ELF-1 (cell line): ENCODE measurements at places on chromosomes 16 and 17.
A peak's percentile ranks its signal among the peaks of the same experiment; 100 is the strongest.

GRCh38 chr17:61196302-61196704 is 203.3 kb upstream of the TBX2 start:
- no peak for DNase-seq

DNA sequence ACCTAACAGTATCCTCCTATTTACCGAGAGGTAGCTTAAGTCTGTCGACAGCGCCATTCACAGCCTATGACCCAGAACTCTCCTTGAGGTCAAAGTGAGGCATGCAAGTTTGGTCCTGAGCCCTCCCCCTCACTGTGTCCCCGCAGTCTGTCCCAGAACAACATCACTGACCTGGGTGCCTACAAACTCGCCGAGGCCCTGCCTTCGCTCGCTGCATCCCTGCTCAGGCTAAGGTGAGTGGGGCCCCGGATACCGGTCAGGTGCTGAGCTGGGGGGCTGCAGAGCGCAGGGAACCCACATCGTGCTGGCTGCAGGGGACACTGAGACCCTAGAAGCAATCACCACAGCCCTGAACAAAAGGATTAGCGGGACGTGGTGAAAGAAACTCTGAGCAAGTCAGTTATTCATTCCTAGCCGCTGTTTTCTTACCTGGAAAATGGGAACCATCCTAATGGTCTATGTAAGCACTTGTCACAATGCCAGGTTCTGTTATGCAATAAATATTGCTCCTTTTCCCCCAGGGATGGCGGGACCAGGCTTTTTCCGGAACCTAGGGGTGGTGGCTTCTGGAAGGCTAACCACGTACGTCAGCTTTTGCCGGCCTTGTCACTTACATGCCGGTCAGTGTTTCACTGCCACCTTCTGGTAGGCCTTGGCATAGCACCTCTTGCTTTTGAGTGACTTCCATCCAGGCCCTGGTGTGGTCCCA is 23.8 kb downstream of the DEXI start:
- DNase-seq, result peak; percentile 96

DNA sequence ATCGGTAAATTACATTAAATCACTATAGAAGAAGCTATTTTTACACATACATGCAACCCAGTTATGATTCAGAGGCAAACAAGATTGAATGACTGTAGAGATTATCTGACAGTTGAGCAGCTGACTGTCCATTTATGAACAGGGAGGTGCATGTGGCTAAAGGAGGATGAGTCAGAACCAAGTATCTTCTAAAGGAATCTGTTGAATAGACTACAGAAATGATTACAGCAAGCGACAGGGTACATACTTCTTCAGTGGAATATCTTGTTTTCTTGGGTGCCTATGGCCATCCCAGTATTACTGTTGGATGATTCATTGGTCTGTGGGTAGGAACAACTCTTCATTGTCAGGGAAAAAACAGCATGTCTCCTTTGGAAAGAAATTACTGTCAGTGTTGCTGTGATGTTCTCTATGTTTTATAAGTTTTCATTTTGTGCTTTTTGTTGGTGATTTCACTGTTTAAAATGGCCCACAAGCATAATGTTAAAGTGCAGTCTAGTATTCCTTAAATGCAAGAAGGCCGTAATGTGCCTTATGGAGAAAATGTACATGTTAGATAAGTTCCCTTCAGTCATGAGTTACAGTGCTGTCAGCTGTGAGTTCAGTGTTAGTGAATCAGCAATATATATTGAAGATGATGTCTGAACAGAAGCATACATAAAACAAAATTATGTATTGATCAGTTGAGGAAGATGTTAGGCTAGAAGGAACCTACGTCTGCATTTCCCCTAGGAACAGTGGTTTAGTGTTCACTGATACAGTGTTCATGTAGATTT is 27.0 kb downstream of the CBFB start:
- no peak for DNase-seq

GRCh38 chr16:85902366-85903155 is 3.6 kb downstream of the IRF8 start:
- peak; percentile 53 for DNase-seq

DNA sequence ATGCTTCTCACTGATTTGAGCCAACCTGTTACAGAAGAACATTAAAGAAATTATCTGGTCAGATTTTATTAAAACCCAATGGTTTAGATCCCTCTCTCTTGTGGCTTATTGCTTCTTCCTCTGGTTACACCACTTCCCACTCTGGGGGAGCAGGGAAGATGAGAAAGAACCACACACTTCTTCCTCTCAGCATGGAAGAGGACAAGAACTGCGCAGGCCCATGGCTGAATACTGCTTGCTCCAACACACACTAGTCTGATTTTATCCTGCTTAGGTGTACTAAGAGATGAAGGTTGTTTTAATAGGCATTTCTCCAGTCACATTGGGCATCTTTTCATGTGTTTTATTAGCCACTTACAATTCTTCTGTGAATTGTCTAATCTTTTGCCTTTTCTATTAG is 27.6 kb downstream of the MAP3K3 start:
- no peak for DNase-seq

GRCh38 chr16:57764341-57765159 is 29.0 kb downstream of the KATNB1 start:
- peak; percentile 92 for DNase-seq

- no peak for DNase-seq
Measured at GRCh38 chr17:34378664-34379101, 15.7 kb upstream of the CCL1 start.

DNA sequence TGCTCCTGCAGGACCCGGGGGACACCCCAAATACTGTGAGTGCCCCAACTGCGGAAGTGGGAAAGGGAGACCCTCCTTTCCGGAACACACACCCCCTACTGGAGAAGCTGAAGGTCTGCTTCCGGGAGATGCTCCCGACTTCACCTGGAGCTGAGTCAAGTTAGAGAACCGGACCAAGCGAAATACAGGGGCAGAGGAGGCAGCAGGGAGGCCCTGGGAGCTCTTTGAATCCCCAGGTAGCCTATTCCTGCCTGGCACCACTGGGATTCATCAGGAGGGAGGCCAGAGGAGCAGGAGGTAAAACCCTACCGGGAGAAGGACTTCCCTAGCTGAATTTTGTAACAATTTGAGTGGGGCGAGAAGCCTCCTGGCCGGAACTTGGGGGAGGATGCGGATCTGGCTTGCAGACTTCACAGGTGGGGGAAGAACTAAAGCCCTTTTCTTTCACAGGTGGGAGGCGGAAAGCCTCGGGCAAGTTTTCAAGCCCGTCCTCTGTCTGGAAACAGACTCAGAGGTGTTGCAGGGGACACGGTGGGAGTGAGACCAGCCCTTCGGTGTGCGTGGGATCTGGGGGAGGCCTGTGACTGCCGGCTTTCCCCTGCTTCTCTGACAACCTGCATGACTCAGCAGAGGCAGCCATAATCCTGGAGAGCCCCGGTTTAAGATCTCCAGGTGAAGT is 22.4 kb upstream of the TEKT1 start:
- peak; percentile 54 for DNase-seq

GRCh38 chr16:88321635-88322499 is 60.9 kb upstream of the ZNF469 start:
- no peak for DNase-seq

GRCh38 chr16:85812811-85813700 is 13.6 kb downstream of the COX4I1 start:
- no peak for DNase-seq

DNA sequence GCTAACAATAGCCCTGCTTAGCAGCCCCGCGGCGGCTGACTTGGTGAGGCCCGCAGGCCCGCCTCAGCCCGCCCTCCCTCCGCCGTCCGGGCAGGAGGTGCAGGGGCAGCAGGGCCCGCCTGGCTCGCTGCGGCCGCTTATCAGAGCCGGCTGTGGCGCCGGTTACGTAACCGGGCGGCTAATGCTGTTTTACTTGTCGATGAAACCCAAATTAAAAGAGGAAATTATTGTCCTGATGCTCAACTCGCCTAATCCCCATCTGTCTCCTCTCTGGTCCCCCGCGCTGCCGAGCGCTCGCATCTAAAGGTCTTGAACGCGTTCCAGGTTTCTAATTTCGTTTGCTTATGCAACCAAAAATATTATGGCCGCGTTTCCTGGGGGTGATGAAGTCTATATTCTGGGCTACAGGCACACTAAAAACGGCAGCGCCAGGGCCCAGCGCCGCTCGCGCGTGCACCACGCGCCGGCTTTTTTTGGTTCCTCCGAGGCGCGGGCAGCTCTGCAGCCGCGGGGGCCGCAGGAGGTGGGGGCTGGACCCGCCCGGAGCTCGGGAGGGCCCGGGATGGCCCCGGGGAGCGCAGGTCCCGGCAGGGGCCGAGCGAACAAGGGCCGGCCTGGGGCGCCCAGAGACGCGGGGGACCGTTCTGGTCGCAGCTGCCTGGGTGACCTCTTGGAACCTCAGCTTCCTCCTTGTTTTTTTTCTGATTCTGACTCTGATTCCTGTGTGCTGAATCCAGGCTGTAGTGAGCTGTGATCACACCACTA is 65.2 kb upstream of the TOB1 start:
- DNase-seq, result peak; percentile 84

DNA sequence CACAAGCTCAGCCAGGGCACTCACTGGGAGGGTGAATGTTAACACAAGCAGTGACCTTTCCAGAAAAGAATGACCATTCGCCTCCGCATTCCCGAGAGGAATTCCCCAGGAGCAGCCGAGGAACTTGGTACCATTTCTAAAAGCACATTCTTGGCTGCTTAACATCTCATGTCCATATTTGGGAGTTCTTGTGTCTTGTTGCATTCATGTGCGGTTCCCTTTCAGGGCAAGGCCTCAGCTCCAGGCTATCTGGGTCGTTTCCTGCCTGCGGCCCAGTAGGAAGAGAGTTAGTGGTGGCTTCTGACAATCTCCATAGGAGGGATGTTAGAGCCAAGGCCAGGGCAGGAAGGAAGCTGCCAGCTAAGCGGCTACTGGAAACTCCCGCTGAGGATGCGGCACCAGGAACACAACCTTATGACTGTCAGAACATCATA is 27.8 kb upstream of the MEAK7 start:
- DNase-seq, result peak; percentile 94

- DNase-seq, result no peak
Measured at GRCh38 chr16:83959656-83960434, 6.8 kb downstream of the OSGIN1 start.

DNA sequence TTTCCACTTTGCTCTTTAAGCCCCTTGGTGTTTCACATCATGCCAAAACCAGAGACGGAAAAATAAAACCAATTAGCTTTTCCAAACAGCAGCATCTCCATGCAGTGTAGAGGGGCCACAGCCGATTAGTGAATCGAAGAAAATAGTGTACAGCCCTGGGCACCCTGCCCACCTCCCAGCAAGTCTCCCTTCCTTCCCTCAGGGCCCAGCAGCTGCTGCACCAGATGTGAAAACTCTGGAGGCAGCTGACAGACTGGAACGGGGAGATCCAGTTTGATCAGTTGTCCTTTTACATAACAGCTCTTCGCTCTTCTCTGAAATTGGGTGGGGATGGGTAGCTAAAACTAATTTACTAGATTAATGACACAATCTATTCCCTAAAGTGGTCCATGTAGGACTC is 19.3 kb downstream of the TMEM11 start:
- no peak for DNase-seq

- no peak for DNase-seq
Measured at GRCh38 chr16:31420037-31420436, 8.1 kb downstream of the COX6A2 start.

DNA sequence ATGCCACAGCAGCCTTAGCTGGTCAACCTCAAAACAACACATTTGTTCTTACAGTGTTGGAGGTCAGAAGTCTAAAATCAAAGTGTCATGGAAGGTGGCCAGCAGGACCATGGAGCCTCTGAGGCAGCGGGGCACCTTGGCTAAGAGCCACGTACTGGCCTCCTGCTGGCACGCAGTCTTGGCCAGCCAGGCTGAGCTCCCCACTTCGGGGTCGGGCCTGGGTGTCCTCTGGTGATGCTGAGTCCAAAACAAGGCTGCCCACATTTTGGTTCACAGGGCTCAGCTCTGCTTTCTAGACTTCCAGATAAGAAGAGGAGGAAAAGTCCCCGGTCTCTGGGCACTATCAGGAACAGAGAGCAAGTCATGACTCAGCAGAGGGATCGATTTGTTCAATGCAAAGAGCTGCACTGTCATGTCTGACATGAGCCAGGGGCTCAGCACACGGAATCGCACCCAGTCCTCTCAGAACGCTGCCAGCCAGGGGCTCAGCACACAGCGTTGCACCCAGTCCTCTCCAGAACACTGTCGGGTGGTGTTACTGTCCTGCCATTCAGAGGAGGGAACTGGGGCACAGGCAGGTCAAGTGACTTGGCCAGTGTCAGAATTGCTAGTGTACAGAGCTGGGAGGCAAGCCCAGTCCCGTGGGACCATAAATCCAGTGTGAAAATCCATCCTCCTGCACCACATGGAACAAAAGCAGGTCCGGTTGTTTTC is 2.5 kb downstream of the LGALS9 start:
- no peak for DNase-seq
